Activated T-helper 2 cell treated with anti-CD3 and anti-CD28 coated beads, Interferon-gamma antibody, Interleukin-2, Interleukin-4, amounts not matched to agents 10 μg/mL and 5 μg/mL and 100 μg/mL, durations not matched to agents 14 hours and 24 hours and 36 hours (primary cell): ENCODE measurements at places on chromosomes 1 and 21. TPM values are rescaled to one million over a fixed set of nuclear protein-coding genes. Genes with fewer than 3 reads are reported as not detected.

The PTPN22 gene
- 57.8 and 58.8 TPM in 2 replicates for total RNA-seq

The FAM229A gene
- 5.4 and 6.1 TPM in 2 replicates for total RNA-seq

The AMY2A gene
- not detected in 2 replicates for total RNA-seq

The PTAFR gene
- 0.11 and 0.21 TPM in 2 replicates for total RNA-seq

The TCHHL1 gene
- total RNA-seq, result not detected in 2 replicates

DNA sequence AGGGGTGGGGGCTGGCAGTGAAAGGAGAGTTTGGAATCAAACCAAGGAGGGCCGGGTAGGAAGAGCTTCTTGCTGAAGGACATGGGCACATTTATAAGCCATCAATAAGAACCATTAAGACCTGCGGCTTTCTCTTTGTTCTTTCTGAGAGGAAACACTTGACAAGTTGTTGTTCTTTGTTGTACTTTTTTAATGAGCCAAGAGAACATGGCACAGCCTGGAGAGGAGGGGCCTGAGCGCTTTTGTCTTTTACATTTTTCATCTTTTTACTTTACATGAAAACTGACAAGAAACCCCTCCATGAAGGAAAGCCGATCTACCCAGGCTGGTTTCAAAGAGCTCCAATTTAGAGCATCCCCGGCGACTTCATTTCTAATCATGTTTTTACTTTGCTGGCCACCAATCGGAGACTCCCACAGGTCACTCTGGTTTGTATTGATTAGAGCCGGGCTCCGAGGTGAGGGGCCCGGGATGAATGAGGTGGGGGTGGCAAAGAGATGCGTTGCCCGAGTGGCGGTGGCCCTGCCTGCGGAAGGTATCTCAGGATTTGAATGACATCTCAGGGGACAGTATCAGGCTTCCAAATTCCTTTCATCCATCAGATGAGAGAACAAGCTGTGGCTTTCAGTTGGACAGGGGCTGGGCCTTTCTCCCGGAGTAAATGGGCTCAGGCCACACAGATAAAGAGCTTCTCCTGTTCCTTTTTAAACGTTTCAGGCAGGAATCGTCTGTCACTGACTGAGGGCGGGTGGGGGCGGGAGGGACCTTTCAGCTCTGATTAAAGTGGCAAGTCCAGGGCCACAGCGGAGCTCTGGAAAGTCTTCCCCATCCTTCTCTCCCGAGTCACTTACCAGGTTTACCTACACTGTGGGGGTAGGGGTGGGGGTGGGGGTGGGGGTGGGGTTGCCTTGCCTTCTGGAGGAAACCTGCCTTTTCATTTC is 138.8 kb upstream of the ARHGEF16 start:
- H3K27me3 ChIP-seq, result peaks cover 4% of the 10 kb centered on the region
- DNase-seq, result no peak
- H3K4me3 ChIP-seq, result no peak overlapping the region
- no peaks in the 10 kb centered on the region for H3K36me3 ChIP-seq
- H3K27ac ChIP-seq, result no peak overlapping the region
- peaks cover 8% of the 10 kb centered on the region for H3K4me1 ChIP-seq

DNA sequence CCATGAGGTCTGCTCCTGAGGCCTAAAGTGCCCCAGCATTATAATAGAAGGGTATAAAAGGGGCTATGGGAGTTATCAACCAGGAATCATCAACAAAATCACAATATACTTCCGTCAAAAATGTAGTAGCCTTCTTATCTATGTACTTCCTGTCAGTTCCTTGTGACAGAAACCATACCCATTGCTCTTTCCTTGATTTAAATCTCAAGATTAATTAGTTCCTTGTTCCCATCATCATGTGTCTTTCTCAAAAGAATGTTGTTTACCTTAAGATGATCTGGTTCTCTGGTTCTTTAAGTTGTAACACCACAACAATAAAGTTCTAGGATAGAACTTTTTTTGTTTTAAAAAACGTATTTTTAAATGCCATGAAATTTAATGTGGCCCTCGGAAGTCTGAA is 833.3 kb downstream of the LTN1 start:
- no peaks in the 10 kb centered on the region for H3K36me3 ChIP-seq
- no peak for DNase-seq
- no peak overlapping the region for H3K27ac ChIP-seq
- H3K4me1 ChIP-seq, result no peaks in the 10 kb centered on the region

GRCh38 chr1:109466452-109467300 is at the start of gene SYPL2:
TSS of gene SYPL2 (plus strand) at chr1:109466546. CDS start at chr1:109466844, 298 bp downstream.
- peak within 1 kb of the TSS; percentile 55 for H3K4me3 ChIP-seq
- no peak within 1 kb of the TSS for H3K27ac ChIP-seq
- no peaks in the 10 kb centered on the region for H3K4me1 ChIP-seq
- H3K27me3 ChIP-seq, result peaks cover 84% of the 10 kb centered on the region

DNA sequence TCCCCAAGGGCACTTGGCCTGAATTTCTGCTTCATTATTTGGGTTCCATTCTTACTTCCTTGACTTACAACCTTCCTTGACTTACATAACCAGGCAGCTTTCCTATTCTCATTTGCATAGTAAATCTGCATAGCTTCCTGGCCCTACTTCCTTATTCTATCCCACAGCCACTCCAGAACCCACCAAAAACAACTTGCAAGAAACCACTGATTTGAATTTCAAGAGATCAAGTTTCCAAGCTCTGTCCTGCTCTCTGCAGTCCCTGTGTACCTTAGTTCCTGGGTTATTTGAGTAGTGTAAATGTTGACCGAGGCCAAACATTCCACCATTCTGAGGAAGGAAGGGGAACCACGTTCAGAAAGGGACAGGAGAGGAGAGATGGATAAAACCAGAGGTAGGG is 603.3 kb downstream of the PTPRC start:
- peaks cover 9% of the 10 kb centered on the region for H3K4me1 ChIP-seq
- no peak for DNase-seq
- H3K4me3 ChIP-seq, result no peak overlapping the region

DNA sequence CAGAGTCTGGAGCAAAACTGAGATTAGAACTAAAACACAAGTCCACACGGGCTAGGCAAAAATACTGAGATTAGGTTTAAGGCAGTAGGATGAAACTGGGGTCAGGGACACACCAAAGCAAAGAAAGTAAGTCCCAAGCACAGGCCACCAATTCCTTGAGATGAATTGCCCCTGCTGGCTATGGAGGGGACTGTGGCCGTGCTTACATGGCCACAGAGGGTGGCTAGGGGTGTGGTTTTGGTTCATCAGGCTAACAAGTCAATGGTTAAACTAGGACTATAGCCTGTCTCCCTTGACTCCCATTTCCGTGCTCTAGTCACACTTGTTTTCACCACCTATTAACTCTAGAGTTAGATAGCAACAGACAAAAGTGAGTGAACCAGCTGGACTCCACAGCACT is 394.8 kb downstream of the PBX1 start:
- H3K27ac ChIP-seq, result no peak overlapping the region
- H3K36me3 ChIP-seq, result no peaks in the 10 kb centered on the region
- no peak overlapping the region for H3K4me3 ChIP-seq
- no peak for DNase-seq
- no peaks in the 10 kb centered on the region for H3K4me1 ChIP-seq
- H3K27me3 ChIP-seq, result no peaks in the 10 kb centered on the region

DNA sequence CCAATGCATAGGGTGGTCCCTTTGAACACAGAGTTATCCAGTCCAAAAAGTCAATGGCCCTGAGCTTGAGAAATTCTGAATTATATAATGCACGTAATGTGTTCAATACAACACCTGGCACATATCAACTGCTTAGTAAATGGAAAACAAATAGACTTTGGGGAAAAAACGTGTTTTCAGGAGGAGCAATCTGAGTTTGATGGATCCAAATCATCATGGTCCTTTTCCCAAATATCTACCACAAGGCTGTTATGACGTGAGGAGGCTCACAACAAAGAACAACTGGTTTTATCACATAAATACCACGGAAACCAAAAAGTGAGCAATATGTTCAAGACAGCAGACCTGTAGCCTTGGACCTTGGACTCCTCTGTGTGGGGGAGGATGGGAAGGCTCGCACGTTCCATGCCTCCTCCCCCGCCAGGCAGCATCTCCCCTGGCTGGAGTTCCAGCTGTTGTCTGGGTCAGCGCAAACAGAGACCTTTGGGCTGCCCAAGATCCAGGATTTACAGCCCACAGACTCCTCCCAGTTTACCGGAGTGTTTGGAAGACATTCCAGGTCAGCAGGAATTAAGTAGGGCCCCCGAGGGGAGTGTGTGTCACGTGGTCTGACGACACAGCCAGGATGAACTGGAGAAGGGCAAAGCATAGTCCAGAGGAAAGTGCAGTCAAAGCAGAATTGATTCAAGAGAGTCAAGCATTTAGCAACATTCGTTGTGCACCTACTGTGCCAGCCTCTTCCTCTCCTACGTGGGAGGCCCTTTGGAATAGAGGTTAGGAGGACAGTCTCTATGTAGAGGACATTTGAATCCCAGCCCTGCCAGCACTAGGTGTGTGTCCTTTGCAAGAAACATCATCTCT is 32.2 kb upstream of the MED18 start:
- H3K27ac ChIP-seq, result no peak overlapping the region
- no peak for DNase-seq
- no peaks in the 10 kb centered on the region for H3K36me3 ChIP-seq
- peaks cover 7% of the 10 kb centered on the region for H3K27me3 ChIP-seq

DNA sequence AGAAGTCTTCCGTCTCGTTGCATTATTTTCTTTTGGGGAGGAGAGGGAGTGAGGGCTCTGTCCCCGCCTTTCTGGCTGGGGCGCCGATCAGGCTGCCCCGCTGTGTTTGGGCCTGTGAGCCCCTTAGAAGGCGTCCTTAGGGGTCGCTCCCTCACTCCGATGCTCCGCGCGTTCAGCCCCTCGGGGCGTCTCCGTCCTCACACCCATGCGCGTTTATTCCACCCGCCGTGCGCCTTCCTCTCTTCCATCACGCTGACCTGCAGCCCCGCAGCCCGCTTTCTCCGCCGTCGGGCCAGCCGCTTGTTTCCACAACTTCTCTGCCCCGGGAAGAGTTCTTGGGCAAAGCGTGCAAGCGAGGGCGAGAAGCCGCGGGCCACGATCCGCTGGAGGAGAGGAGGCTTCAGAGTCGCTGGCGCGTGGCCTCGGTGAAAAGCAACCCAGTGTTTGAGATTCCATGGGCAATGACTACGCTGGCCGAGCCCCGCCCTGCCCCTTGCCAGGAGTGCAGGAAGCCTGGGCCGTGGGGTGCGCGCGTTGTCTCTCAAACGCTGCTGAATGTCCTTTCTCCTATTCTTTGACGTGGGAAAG is 27.7 kb downstream of the TRIM11 start:
- H3K36me3 ChIP-seq, result no peaks in the 10 kb centered on the region
- H3K4me1 ChIP-seq, result peaks cover 6% of the 10 kb centered on the region
- peaks cover 33% of the 10 kb centered on the region for H3K27me3 ChIP-seq
- peak overlapping the region; percentile 81 for H3K4me3 ChIP-seq

DNA sequence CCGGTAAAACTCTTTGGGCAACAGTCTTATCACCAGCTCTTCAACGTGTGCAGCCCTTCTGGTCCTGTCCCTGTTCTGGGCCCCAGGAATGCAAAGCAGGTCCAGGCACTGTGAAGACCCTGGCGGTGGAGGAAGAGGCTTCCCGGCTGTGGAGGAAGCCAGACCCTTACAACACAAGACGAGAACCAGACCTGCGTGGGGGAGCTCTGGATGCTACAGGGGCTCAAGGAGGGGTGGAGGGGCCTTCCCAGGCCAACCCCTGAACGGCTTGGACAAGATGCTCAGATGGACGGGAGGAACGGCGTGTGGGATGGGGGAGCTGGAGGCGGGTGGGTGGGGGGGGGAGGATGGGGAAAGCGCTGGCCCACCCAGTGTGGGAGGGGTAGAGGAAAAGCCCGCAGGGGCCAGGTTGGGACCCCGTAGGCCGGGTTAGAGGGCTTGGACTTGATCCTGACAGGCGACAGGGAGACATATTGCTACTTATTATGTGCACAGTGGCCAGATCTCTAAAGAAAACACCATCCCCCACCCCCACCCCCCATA is 5.1 kb upstream of the OLIG2 start:
- no peak for DNase-seq
- H3K27ac ChIP-seq, result no peak overlapping the region
- H3K36me3 ChIP-seq, result peaks cover 2% of the 10 kb centered on the region
- peaks cover 86% of the 10 kb centered on the region for H3K27me3 ChIP-seq
- H3K4me3 ChIP-seq, result no peak overlapping the region

DNA sequence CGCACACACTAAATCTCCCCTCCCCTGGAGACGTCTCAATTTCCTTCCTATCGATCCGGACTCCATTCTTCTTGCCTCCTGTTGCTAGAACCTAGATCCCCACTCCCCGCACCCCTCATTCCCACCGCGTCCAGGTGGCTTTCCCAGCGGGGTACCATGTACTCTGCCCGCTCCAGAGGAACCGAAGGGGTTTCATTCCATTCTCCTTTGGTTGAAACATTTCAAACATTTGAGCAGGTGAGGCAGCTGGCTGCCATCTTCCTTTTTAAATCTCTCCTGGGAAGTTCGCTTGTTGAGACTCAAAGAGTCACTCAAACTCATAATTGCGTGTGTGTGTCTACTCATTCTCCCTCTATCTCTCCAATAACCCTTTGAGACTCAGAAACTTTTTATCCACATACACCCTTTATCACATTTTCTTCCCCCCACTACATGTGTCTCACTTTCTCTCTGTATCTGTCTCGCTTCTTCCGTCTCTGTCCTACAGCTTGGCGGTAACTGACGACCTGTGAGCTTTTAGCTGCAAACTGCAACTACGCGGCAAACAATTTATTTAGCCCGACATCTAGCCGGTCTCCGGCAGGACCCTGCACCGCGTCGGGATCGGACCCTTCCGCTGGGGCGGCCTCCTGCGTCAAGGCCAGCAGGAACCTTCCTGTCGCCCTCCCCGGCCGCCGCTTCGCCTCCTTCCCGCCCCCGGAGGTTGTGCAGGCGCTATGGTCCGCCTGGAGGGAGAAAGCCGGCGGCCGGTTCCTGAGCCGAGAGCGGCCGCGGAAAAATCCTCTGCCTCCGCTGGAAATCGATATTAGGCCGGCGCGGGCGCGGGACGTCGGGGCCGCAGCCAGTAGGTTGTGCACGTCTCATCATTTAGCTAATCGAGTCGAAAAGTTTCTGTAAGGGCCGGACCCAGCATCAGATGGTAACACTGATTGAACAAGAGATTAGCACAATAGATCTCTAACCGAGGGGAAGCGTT is 3.0 kb upstream of the FOXD3 start:
- peak overlapping the region; percentile 22 for H3K27ac ChIP-seq
- no peak for DNase-seq
- H3K27me3 ChIP-seq, result peaks cover 64% of the 10 kb centered on the region
- H3K36me3 ChIP-seq, result peaks cover 16% of the 10 kb centered on the region
- peaks cover 24% of the 10 kb centered on the region for H3K4me1 ChIP-seq

DNA sequence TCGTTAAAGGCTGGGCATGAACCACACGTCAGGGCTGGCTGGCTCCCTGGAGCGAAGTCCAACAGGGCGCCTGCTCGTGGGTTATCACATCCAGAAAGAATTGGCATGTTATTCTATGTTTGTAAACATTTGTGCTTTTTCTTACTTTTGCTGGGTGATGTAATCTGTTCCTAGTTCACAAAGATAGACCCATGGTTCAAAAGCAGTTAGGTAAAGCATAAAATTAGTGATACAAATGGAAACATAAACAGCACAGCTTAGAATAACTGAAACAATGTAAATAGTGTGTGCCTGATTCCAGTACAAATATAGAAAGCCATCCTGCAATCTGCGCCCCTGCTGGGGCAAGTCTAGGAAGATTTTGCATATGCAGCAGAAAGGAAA is 184.0 kb upstream of the C1orf174 start:
- H3K4me1 ChIP-seq, result no peaks in the 10 kb centered on the region
- H3K27ac ChIP-seq, result no peak overlapping the region
- no peaks in the 10 kb centered on the region for H3K36me3 ChIP-seq
- DNase-seq, result no peak
- no peak overlapping the region for H3K4me3 ChIP-seq
